ENCODE measurements at places on chromosomes 2 and 18.

- peak; percentile 64 for DNase-seq
Observed at GRCh38 chr2:174135981-174136380, 112.4 kb downstream of the OLA1 start.

GRCh38 chr2:24948506-24948905, 23.2 kb downstream of the DNAJC27 start:
- DNase-seq = no peak

DNA sequence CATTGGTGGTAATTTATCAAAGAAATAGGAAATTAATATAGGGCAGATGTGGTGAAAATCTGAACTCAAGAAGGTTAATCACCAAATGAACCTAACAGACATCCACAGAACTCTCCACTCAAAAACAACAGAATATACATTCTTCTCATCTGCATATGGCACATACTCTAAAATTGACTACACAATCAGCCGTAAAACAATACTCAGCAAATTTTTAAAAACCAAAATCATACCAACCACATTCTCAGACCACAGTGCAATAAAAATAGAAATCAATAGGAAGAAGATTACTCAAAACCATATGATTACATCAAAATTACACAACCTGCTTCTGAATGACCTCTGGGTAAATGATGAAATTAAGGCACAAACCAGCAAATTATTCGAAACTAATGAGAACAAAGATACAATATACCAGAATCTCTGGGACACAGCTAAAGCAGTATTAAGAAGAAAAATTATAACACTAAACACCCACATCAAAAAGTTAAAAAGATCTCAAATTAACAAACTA, 31.0 kb downstream of the RBM43 start:
- DNase-seq = no peak

DNA sequence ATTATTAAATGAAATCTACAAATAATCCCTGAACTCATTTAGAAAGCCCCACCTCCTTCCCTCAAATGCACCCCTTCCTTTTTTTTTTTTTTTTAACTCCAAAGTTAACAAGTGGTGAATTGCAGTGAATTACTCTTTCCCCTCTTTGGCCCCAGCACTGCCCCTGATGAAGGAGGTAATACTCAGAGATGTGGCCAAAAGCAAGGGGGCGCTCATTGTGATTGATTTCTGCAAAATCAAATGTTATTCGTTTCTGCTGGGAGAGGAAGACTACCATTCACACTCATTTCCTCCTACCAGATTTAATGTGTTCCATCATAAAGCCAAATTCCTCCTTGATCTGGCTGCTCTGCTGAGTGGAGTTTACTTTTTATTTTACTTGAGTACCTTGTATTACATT, 259.4 kb downstream of the GPD2 start:
- no peak for DNase-seq

DNA sequence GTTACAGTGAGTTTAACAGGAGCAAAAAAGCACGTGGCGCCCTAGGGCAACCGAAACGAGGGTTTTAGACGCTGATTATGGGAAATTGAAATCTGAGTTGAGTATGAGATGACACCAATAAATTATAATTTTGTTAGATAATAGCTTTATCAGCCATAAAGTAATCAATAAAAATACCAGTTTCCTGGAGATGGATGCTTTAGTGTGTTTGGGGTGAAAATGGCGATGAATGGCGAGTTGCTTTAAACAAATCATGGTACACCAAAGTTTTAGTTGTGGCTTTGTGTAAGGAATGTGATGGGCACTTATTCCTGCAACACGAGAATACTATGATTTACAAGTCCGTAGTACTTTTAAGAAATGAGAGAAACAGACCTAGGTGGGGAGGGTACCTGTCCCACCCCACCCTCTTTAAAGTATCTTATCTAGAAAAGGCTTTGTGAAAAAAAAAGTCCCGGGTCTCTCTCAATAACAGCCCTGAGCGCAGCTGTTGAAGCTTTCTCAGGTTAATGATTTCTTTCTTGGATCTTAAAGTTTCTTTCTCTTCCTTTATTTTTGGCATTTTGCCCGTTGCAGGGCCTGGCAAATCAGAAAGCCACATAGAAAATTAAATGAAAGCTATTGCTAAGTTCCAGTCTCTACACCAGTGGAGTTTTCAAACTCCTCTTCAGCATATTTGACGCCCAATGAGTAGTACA, 1.5 kb upstream of the RRM2 start:
- peak; percentile 52 for DNase-seq

DNA sequence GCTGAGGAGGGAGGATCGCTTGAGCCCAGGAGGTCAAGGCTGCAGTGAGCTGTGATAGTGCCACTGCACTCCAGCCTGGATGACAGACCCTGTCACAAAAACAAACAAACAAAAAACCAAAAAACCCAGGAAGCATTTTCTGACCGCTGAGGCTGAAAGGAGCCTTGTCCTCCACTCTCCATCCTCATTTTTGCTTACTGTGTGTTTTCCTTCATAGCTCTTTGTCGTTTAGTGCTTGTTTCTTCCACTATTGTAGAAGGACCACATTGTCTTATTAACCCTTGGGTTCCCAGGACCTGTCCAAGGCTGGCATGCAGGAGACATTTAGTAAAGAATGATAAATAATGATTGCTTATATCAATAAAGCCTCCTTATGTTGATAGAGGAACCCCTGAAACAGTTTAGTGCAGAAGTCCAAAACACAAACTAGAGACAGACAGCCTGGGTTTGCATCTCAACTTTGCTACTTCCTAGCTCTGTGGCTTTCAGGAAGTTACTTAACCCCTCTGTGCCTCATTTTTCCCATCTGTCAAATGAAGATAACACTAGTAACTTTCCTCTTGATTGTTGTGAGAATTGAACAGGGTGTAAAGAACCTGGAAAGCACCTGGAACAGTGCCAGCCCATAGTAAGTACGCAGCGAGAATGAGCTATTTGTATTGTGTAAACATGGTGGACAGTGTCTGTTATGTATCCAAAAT, 126.0 kb downstream of the LPIN1 start:
- no peak for DNase-seq

GRCh38 chr2:105674401-105674800, 70.3 kb upstream of the NCK2 start:
- DNase-seq = no peak

DNA sequence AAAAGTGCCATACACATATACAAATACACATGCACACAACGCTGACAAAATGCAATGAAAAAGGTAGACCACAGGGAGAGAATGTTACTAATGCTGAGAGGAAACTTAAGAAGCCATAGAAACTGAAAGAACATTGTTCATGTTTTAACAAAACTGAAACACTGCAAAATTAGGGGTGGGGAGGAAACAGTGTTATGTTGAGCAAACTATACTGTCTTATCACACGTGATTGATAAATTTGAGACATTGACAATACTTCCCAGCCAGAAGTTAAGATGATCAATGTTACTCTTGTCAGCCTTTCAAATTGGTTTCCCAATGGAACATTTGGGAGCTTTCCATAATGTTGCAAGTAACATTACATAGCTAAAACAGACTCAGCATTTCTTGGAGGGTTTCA, 165.5 kb downstream of the L3MBTL4 start:
- no peak for DNase-seq

- peak; percentile 94 for DNase-seq
Observed at GRCh38 chr18:36808681-36809080, 20.1 kb downstream of the TPGS2 start.

- DNase-seq = no peak
Observed at GRCh38 chr2:62471816-62472215, 34.2 kb downstream of the TMEM17 start.
